Renal cortical epithelial cell (primary cell): ENCODE measurements at places on chromosomes 6 and 20.

- no peak for DNase-seq
Observed at GRCh38 chr6:44487586-44487985, 100.1 kb downstream of the CDC5L start.

- peak; percentile 92 for DNase-seq
Observed at GRCh38 chr20:4151991-4152695, 136.8 kb upstream of the RNF24 start.

DNA sequence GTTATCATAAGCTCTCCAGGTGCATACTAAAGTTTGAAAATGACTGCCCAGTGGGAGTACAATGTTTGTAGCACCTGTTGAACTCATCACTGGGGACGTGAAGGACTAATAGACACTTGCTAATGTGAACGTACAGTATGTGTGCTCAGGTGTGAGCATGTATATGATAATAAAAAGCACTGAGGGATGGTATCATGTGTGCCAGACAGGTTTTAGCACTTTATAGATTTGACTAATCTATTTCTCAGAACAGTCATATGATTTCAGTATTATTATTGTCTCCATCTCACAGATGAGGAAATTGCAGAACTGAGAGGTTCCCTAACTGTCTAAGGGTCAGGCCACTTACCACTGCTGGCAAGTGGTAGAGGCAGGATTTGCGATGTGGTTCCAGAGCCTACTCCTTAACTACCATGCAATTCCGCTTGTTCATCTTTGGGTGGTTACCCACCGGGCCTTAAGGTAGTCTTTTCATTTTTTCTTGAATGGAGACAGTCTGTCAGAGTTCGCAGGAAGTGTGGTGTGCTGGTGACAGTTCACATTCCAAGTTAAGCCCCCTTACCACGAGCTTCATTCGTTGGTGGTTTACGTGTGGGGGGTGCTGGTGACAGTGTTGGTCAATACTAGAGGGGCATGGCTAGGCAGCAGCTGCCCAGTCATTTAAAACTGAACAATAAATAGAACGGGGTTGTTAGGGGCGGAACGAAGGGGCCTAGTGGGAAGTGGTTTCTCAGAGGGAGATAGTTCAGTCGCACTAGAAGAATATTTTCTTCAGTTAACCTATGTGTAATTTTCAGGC, 46.8 kb downstream of the RREB1 start:
- DNase-seq: no peak

DNA sequence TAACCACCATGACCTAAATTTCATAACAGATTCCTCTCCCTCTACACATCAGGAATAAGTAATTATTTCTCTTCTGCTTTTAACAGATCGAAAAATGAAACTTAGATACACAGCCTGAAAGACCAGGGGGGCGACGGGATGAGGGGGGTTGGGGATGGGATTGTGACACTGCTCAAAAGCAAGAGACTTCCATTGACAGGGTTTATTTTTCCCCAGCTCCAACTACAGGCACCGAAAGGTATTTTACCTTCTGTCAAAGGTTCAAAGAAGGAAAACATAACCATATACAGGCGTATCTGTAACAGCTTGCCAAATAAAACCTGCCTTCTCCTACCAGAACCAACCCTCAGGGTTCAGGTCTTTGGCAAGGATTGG, 1.3 kb downstream of the EPHA7 start:
- DNase-seq: no peak

DNA sequence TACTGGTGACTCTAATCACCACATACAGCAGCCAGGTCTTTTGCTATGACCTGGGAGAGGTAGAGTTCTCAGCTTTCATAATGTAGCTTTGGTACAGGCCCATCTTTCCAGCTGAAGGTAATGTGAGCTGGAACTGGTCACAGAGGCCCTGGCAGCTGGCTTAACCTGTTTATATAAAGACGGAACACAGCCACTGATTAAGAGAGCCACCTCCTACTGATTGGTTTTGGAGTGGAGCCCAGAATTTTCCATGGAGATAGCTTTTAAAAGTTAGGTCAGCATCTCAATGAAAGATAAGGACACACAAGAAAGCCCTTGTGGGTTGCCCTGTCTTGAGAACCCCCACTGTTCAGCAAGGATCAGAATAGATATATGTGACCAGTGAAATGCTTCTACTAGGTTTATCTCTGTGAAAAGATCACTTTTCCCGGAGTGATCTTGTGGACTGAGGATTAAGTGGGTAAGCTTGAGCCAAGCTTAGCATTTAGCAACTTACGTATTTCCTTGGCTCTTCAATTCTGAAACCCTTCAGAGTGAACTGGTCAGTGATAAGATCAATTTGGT, 213.7 kb upstream of the CITED2 start:
- DNase-seq: peak; percentile 76

GRCh38 chr6:139748353-139749146, 374.1 kb upstream of the CITED2 start:
- peak; percentile 15 for DNase-seq

- no peak for DNase-seq
Observed at GRCh38 chr20:33251496-33251895, 15.7 kb downstream of the BPIFA1 start.

DNA sequence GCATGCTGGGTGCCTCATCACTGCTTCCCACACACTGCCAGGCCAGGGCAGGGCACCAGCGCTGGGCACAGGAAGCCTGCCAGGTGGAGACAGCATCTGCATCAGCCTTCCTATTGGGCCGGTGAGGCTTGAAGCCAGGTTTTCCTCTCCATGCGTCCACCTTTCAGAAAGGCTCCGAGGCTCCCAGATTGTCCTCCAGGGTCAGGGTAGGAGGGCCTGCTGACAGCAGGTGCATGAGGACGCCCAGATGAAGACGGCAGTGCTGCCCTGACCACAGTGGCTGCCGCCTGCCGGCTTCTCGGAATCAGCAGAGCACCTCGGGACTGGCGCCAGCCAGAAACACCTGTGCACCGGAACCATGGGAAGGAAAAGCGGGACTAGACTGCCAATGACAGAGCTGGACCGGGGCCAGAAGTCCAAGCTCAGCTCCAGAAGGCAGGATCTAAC, 170.5 kb upstream of the CST7 start:
- DNase-seq: no peak

DNA sequence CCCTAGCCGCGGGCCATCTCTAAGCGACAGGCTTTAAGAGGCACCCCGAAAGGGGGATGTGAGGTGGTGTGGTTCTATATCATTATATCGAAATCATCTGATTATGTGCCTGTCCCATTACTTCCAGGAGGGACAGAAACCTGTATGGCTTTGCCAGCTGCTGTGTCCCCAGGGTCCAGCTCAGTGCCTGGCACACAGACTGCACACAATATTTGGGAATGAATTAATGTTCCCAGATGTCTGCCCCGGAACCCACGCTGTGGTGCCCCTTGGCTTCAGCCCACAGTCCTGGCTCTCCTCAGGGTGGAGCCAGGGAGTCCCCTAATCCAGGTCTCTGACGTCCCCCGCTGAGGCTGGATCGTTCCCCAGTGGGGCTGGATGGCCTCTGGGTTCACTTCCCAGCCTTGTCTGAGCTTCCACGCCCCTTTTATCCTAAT, 8.9 kb upstream of the AHCY start:
- DNase-seq: no peak

DNA sequence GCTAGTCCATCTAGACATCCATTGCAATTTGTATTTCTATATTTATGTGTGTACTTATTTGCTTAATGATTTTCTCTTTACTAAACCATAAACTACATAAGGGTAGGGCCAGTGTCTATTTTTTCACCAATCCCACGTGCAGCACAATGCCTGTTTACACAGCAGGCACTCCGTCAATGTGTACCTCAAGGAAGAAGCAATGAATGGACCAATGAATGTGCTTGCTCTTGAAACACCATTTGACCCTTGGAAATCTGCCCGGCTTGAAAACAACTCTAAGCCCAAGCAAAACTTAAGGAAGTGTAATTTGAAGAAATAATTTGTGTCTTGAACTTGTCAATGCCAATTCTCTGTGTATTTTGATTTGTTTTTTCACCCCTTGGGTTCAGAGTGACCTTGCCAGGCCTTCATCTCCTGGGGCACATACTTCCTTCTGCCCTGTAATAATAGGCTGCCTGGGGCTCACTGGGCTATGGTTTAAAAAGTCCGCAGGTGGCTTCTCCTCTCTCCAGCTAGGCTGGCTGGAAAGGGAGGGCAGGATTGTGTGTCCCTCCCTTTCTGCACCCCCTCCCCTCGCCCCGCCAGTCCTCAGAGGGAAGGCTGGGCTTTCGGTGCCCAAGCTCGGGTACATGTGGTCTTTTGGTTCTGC, 140.8 kb upstream of the ARMC2 start:
- peak; percentile 84 for DNase-seq

DNA sequence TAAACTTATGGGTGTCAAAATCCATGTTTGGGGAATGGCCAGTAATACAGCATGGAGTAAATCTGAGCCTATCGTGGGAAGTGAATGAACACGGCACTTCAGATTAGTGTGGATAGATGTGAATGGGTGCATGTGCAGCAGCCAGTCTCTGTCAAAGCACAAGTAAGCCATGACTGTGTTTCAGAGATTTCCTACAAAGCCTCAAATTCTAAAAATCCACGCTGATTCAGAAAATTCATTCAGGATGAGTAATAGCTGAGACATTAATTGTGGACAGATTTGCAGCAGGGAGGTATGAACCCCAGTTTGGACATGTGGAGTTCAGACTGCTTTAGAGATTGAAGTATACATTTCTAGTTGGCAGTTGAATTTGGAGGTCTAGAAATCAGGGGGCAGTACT, 115.1 kb downstream of the QKI start:
- DNase-seq: peak; percentile 89

GRCh38 chr6:34680802-34681515, 15.6 kb downstream of the ILRUN start:
- DNase-seq: peak; percentile 93

DNA sequence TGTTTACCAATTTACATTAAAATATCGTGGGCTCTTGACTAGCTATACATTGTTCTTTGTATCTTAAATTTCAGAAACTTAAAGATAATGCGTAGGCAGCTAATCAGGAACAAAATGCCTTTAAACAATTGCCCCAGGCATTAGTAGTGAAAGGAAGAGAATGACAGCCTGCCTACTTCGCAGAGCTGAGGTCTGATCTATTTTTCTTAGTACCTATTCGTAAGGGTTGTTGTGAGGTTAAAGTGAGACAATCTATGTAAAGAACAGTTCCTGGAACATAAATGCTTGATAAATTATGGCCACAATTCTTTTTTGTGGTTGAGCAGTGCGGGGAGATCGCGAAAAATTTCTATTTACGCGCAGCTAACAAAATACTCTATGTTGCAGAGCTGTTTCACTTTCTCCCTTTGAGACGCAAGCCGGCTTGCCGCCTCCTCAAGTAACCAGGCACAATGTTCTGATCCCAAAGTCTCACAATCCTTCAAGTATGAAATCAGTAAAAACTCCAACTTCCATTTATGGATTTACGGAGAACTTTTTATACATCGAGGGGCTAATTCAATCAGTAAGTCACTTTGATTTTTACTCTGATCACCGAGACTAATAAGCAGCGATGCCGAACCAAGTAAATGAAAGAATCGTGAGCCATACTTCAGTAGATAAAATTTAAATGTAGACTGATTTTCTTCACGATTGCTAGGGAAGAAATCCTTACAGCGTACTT, 878 bp upstream of the PNRC1 start:
- peak; percentile 71 for DNase-seq

GRCh38 chr6:55836945-55837344, 38.4 kb downstream of the BMP5 start:
- DNase-seq: no peak

DNA sequence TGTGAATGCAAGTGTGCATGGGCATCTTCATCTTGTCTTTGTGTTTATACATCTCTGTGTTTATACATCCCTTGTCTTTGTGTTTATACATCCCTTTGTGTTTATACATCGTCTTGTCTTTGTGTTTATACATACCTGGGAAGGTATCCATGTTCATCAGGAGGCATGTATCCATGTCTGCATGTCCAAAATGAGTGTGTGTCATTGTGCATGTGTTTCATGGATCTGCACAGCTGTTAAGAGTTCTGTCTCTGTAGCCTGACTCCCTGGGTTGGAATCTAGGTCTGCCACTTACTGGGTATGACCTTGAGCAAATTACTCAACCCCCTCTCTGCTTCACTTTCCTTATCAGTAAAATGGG, 50.1 kb upstream of the SIRPA start:
- DNase-seq: no peak

GRCh38 chr6:44634321-44634720, 246.8 kb downstream of the CDC5L start:
- DNase-seq: no peak

- no peak for DNase-seq
Observed at GRCh38 chr20:35432430-35432735, 5.6 kb downstream of the GDF5 start.

DNA sequence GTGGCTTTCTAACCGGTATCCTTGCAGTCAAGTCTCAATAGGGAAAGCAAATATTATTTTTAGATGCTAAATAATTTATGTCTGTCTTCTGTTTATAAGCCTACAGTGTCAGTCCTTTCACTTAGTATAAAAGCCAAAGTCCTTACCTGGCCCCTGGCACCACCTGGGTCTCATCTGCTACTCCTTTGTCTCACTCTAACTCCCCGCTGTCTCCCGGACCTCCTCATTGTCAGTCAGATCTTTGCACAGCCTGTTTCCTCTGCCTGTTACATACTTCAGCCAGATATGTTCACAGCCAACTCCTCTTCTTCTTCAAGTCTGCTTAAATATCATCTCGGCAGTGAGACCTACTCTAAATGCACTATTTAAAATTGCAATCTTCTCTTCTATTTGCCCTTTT, 84.2 kb downstream of the THEMIS start:
- no peak for DNase-seq

DNA sequence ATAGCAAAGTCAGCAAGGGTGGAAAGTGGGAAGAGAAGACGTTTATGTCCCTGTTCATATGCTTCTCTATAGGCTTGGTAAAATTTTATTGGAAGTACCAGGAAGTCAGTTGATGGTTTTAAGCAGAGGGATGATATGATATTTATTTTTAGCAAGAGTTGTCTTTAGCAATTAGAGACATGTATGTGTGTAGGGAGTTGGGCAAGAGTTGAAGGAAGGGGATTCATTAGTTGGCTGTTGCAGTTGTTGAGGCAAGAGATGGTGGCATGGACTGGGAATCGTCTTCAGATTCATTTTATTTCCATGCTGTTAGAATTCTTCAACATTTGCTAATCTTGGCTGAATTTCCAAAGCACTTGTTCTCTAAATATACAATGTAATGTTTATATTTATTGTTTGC, 85.6 kb downstream of the QKI start:
- DNase-seq: no peak

GRCh38 chr20:14855171-14855570, 517.8 kb upstream of the FLRT3 start:
- no peak for DNase-seq

- DNase-seq: no peak
Observed at GRCh38 chr6:31098449-31098938, 13.9 kb downstream of the C6orf15 start.

DNA sequence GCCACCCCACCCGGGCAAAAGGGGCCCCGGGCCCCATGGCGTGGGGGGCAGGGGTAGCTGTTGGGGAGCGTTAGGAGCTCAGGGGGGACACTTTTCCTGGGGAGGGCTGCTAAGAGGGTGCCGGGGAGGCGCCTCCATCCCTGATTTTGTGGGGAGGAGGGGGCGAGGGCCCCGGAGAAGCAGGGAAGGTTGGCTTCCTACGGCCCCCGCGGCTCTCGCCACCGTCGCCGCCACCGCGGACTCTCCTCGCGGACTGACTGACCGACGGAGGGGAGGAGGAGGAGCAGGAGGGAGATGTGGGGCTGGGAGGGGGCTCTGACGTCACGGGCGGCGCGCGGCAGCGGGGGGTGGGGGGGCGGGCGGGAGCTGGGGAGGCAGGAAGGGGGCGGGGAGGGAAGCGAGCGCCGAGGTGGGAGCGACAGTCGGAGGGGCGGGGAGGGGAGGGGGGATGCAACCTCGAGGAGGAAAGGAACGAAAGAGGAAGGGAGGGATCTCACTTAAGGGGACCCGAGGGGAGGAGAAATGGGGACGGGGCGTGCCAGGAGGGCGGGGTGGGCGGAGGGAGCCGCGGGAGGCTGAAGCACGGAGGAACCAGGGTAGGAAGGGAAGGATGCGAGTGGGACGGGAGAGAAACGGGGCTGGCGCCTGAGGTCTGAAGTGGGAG, 5.1 kb downstream of the GABBR1 start:
- DNase-seq: peak; percentile 28
